ENCODE measurements at places on chromosomes 6 and 20.

DNA sequence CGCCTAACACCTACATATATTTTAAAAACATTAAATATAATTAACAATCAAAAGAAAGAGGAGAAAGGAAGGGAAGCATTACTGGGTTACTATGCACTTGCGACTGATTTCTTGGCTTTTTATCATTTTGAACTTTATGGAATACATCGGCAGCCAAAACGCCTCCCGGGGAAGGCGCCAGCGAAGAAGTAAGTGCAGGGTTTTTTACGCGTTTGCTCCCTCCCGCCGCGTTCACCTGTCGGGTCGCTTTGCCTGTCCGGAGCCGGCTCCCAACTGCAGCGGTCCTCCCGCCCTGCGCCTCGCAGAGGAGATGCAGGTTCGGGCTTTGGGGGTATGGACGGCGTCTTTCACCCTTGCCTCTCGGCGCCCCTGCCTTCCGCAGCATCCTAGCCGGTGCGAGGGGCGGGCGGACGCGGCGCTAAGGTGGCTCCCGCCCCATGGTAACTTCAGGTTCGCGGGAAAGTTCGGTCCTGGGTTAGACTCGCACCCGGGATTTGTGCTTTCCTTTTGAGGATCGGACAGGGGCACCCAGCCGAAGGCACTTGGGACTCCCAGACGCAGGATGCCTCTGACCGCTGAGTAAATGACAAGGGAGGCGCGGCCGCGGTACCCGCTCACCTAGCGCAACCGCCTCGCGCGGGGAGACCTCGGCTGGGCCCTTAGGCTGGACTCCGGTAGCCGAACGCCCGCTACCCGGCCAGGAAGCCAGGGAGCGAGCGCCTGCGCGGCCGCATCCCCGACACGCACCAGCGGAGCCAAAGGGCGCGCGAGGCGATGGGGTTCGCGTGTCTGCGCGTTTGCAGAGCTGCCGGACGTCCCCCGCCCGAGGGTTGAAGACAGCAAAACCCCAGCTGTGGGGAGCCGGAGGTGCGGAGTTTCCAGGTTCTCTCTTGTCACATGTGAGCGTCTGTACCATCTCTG, 891 bp downstream of the RSPO3 start:
- DNase-seq: no peak

DNA sequence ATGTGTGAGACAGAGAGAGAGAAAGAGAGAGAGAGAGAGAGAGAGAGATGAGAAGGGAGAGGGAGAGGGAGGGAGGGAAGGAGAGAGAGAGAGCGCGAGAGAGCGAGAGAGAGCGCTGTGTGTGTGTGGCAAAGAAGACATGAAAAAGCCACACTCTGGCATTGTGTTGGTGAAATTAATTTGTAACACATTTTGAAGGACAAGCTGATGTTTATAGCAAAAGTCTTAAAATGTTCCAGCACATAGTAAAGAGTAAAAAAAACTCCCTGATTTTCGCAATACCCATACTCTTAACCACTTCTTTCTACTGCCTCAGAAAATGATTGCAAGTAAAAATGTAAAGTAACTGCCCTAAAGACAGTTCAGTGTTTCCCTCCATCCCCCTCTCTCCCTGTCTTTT, 56.7 kb downstream of the SLC22A1 start:
- no peak for DNase-seq

- DNase-seq: no peak
Observed at GRCh38 chr6:44969446-44970185, 358.5 kb upstream of the RUNX2 start.

DNA sequence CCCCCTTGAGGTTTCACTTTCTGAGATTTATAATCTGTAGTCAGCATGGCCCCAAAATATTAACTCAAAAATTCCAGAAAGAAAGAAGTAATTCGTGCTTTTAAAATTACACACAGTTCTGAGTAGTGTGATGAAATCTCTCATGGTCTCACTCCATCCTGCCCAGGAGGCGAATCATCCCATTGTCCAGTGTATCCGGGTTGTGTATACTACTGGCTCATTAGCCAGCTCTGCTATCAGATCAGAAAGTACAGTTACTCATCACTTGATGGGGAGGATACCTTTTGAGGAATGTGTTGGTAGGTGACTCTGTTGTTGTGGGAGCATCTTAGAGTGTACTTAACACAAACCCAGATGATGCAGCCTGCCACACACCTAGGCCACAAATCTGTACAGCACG, 65.2 kb downstream of the CDC5L start:
- DNase-seq: no peak

GRCh38 chr6:165717732-165718465, 54.9 kb upstream of the PDE10A start:
- DNase-seq: no peak

DNA sequence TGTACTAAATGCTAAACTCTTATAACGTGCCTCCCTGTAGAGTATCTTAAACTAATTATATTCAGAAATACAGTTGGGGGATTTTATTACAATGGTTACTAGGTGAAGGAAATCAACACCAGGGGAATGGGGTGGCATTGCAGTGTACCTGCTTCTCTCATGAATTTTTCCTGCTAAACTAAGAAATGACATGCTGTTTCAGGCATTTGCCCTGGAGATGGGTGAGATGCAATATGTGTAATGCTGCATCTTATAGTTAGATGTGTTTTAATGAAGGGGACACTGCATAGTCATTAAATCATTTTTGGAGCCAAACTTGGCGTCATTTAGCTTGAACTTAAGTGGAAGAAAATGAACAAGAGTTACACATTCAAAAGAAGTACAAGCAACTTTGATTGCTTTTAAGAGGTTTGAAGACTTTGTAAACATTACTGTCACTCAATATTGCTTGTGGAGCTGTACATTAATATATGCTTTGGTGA, 4.3 kb downstream of the EYA4 start:
- DNase-seq: no peak

Data from activated CD4-positive, alpha-beta T cell treated with anti-CD3 and anti-CD28 coated beads, Interleukin-2, amount 50 U/mL, for 16 hours (primary cell).